ENCODE measurements at places on chromosomes 1 and 21. TPM values are rescaled to one million over a fixed set of nuclear protein-coding genes. Genes with fewer than 3 reads are reported as not detected.

PM20D1 gene
- total RNA-seq: 1.2 TPM

SESN2 gene
- total RNA-seq: 9.6 TPM

EFNA1 gene
- total RNA-seq: 5.9 TPM

ARMH1 gene
- total RNA-seq: 79.9 TPM

HCN3 gene
- total RNA-seq: 1.8 TPM

NBPF10 gene
- 2.4 TPM for total RNA-seq

OR2T11 gene
- total RNA-seq: not detected

SERINC2 gene
- not detected for total RNA-seq

GRCh38 chr21:46119637-46120271 lies 21.8 kb downstream of the COL6A2 start:
- no peak for DNase-seq
- no peak overlapping the region for H3K4me3 ChIP-seq
- no peaks in the 10 kb centered on the region for H3K36me3 ChIP-seq
- H3K27ac ChIP-seq: no peak overlapping the region
- H3K4me1 ChIP-seq: no peaks in the 10 kb centered on the region
- no peaks in the 10 kb centered on the region for H3K27me3 ChIP-seq

- H3K27ac ChIP-seq: no peak overlapping the region
- DNase-seq: no peak
- no peaks in the 10 kb centered on the region for H3K27me3 ChIP-seq
- no peak overlapping the region for H3K4me3 ChIP-seq
- H3K4me1 ChIP-seq: no peaks in the 10 kb centered on the region
Observed at GRCh38 chr1:219099307-219099706, 74.4 kb upstream of the LYPLAL1 start.

DNA sequence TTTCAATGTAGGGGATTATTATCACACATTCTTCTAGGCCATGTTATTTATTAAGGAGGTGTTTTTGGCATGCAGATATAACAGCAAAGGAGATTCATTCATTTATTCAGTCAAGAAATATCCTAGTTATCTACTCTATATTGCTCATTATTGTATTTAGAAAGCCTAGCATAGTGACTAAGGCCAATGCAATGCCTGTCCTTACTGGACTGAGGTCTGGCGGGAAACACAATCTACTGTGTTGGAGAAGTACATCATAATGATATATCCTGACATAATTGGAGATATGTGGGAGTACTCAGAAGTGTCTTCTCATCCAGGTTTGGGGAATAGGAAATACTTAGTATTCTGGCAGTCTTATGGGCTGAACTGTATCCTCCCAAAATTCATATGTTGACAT lies 421.5 kb upstream of the USP24 start:
- no peaks in the 10 kb centered on the region for H3K36me3 ChIP-seq
- DNase-seq: no peak
- H3K4me3 ChIP-seq: no peak overlapping the region
- H3K27me3 ChIP-seq: no peaks in the 10 kb centered on the region

DNA sequence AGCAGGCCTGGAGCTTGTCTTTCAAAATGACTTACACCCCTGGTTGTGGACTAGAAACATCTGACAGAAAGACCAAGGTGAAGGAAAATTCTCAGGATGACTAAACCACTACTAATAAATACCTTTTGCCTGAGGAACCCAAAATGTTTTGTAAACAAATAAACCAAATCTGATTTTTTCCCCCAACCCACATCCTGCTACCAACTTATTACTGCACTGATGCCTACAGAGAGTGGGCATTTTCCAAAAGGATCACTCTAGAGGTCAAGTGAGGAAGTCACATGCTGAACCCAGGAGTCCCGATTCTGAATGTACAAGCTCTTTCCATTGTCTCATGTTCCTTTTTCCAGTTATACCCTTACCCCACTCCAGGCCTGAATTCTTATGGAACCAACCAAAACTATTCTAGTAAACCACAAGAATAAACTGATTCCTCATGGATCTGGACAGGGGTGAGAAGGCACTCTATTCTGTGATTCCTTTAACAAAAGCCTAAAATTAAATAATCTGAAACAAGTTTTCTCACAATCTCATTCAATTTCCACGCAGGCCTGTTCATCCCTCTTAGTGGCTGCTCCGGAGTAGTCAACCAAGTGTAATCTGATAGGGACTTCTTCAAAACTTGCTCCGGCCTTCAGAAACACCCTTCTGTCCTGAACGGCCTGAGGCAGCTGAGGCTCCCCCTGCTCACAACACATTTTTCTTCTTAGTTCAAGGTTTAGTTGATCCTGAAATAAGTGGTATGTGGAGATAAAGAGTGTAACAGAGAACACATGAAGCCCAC lies 1.4 kb downstream of the PI4KB start:
- H3K4me3 ChIP-seq: peak overlapping the region; percentile 75
- no peaks in the 10 kb centered on the region for H3K27me3 ChIP-seq
- no peak for DNase-seq
- H3K36me3 ChIP-seq: peaks cover 40% of the 10 kb centered on the region
- no peak overlapping the region for H3K27ac ChIP-seq
- H3K4me1 ChIP-seq: peaks cover 38% of the 10 kb centered on the region

DNA sequence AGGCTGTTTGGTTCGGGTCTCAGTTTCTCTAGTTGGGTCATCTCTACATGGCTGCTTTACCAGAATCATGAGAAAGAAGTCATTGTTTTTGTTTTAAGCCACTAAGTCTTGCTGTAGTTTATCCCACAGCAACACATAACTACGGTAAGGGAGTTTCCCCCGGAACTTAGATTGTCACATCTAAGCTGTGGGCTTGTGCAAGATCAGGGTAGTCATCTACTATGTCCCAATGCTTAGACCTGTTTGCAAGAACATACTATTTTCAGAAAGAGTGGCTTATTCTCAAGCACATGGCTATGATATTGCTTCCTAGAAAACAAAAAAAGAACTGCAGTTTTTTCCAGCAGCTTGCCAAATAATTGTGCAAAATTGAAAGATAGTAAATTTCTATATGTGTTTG lies 18.0 kb upstream of the OLIG2 start:
- DNase-seq: no peak
- H3K27me3 ChIP-seq: no peaks in the 10 kb centered on the region
- no peak overlapping the region for H3K27ac ChIP-seq
- no peak overlapping the region for H3K4me3 ChIP-seq
- peaks cover 5% of the 10 kb centered on the region for H3K4me1 ChIP-seq

DNA sequence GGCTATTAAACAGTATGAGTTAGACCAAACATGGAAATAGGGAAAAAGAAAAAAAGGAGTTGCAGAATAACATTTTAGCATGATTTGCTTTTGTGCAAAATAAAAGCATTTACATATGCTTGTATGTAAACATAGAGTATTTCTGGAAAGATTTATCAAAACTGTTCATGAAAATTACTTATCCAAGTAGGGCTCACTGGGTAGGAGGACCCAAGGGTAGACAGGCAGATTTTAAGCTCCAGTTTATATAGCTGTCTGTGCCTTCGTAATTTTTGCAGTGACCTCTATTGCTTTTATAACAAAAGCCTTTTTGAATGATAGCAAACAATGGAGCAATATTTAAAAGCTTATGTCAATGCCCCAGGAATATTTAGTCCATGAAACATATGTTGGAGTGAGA lies 228.8 kb upstream of the IRF2BP2 start:
- no peaks in the 10 kb centered on the region for H3K36me3 ChIP-seq
- no peak overlapping the region for H3K27ac ChIP-seq
- no peak overlapping the region for H3K4me3 ChIP-seq

GRCh38 chr1:207493212-207493611 lies 2.7 kb upstream of the CR1 start:
- no peak for DNase-seq
- no peak overlapping the region for H3K27ac ChIP-seq
- no peaks in the 10 kb centered on the region for H3K27me3 ChIP-seq
- peaks cover 16% of the 10 kb centered on the region for H3K4me1 ChIP-seq
- H3K36me3 ChIP-seq: no peaks in the 10 kb centered on the region

DNA sequence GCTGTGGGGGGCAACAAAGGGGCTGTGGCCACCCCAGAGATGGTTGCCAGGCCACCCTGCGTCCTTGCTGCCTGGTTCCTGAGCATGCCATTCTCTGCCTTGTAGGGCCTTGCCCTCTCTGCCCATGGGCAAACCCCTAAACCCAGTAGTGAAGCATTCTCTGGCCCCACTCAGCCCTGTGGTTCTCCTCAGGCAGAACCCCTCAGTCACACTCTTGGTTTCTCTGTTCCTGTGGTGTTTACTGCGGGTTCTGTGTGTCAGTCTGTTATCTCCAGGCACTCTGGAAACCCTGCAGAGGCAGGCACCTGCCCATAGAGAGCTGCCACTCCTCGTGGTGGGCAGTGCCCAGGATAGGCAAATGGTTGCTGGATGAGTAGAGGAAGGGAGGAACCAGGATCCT lies 41.1 kb upstream of the IL19 start:
- no peak for DNase-seq
- no peak overlapping the region for H3K4me3 ChIP-seq
- peaks cover 51% of the 10 kb centered on the region for H3K36me3 ChIP-seq
- H3K4me1 ChIP-seq: peaks cover 32% of the 10 kb centered on the region

DNA sequence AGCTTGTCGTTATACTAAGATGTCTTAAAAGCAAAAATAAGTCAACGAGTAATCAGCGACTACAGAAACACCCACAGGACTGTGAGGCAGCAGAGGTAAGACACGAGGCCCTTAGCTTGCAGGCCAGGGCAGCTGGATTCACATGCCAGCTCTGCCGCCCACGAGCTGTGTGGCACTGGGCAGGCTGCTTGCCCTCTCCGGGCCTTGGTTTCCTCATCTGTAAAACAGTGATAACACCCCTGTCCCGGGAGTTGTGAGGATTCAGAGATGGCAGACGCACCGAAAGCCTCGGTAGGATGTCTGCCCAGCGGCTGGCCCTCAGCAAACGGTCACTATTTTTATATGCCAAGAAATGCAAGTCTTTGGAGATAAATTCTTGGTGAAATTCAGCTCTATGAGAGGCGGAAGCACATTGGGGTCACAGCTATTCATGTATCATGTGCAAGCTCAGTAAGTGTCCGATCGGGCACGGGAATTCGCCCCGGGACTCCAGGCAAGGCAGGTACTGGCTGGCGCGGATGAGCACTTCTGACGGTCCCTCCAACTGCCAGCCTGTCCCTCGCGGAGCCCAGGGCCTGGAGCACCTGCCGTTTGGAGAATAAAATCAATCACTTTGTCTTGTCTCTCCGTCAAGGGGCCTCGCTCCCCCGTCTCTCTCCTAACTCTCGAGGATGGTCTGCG lies 1.1 kb downstream of the C2CD2 start:
- H3K27ac ChIP-seq: no peak overlapping the region
- no peaks in the 10 kb centered on the region for H3K27me3 ChIP-seq
- peaks cover 11% of the 10 kb centered on the region for H3K4me1 ChIP-seq
- H3K36me3 ChIP-seq: no peaks in the 10 kb centered on the region
- H3K4me3 ChIP-seq: peak overlapping the region; percentile 16

- H3K4me3 ChIP-seq: no peak overlapping the region
- no peaks in the 10 kb centered on the region for H3K27me3 ChIP-seq
- H3K4me1 ChIP-seq: peaks cover 12% of the 10 kb centered on the region
- no peak overlapping the region for H3K27ac ChIP-seq
Observed at GRCh38 chr1:91054780-91055481, 33.1 kb upstream of the ZNF644 start.

DNA sequence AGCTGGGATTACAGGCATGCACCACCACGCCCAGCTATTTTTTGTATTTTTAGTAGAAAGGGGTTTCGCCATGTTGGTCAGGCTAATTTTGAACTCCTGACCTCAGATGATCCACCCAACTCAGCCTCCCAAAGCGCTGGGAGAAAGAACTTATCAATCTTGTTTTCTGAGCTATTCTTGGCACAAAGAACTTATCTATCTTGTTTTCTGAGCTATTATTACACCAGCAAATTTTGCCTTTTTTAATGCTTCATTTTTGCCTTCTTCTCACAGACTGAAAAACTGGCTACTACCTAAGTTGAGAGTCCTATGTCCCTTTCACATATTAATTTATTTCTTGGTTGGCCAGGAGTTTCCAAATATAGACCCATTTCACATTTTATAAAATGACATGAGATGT lies 9.3 kb downstream of the SLC16A1 start:
- H3K27ac ChIP-seq: no peak overlapping the region
- no peak overlapping the region for H3K4me3 ChIP-seq
- no peaks in the 10 kb centered on the region for H3K27me3 ChIP-seq
- H3K4me1 ChIP-seq: no peaks in the 10 kb centered on the region

GRCh38 chr1:95203908-95204437 lies 30.0 kb upstream of the RWDD3 start:
- H3K27me3 ChIP-seq: no peaks in the 10 kb centered on the region
- no peak overlapping the region for H3K27ac ChIP-seq
- H3K4me1 ChIP-seq: no peaks in the 10 kb centered on the region
- H3K36me3 ChIP-seq: no peaks in the 10 kb centered on the region
- DNase-seq: no peak
- H3K4me3 ChIP-seq: no peak overlapping the region
